ENCODE measurements at places on chromosomes 3 and 15.

DNA sequence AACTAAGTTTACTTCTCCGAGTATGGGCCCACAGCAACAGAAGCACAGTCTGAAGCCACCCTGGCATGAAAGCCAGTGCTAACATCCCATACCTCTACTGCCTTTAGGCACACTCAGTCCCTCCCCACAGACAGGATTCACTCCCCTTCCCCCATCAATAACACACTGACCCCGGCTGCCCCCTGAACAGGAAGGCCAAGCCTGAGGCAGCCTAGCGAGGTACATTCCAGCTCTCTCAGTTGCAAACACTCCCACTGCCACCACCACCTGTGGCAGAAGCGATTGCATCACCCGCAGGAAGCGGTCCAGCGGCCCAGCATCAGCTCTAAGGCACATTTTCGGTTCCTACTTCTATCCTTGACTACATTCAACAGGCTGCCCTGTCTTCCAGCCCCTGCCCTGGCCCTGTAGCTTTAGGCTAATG lies 7.0 kb upstream of the BMF start:
- DNase-seq, result no peak

DNA sequence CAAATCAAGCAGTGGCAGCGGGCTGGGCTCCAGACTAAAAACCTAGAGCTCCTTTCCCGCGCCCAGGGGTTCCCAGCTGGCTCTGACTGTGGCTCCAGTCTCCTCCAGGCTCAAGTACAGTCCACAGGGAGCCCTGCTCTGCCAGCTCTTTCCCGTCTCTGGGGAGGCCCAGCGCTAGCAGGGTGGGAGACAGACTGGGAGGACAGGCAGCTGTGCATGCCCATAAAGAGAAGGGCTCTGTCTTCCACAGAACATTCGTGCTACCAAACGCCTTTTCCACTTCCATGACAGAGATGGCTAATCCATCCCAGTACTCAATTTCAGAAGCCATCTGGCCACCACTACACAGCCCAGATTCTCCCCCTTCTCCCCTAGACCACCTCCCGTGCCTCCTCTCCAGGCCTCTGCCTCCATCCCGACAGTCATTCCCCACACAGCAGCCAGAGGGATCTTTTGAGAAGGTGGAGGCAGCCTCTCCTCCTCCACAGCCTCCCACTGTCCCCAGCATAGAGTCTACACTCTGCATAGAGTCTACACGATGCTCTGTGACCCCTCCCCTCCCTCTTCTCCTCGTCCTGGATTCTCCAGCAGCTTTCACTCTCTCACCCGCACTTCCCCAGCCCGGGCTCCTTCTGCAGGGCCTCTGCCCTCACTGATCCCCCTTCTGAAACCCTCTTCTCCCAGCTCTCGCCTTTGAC lies 6.8 kb upstream of the DUSP7 start:
- DNase-seq, result no peak

DNA sequence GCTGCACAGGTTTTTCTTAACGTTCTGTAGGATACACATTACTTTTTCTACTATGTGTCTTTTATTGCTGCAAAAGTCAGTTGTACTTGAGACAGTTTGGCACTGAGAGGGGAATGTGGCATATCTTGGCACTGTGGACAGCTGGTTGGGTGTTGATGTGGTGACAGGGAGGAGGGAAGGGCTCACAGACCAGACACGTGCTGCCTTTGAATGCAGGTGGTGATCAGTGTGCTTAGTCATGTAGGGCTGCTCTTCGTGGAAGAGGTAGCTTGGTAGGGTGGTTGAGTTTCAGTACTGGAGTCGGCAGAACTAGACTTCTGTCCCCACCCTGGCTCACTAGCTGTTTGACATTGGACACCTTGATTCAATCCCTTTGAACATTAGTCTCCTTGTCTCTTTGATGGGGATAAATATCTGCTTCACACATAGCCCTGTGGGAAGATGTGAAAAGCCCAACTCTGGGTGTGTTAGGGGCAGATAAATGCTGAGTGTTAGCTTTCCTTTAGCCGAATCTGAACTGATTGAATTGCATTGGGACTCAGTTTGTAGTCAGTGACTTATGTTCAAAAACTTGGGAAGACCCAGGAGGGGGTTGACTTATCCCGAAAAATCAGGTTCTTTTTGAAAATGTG lies 108.4 kb downstream of the PTPRG start:
- no peak for DNase-seq

DNA sequence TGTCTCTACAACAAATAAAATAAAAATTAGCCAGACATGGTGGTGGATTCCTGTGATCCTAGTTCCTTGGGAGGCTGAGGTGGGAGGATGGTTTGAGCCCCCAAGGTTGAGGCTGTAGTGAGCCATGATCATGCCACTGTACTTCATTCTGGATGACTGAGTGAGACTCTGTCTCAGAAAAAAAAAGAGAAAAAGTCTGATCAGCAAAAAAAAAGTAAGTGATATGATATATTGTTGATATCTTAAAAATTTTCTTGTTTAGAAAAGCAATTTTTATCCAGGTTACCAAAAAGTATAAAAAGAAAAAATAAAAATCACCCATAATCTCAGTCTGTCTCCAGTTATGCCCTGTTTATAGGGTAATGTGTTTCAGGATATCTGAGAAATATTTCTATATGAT lies 251.4 kb downstream of the OTOL1 start:
- no peak for DNase-seq

GRCh38 chr3:133996996-133997395 lies 32.7 kb downstream of the SLCO2A1 start:
- no peak for DNase-seq

GRCh38 chr15:47786371-47786770 lies 69.1 kb downstream of the SEMA6D start:
- DNase-seq, result no peak

DNA sequence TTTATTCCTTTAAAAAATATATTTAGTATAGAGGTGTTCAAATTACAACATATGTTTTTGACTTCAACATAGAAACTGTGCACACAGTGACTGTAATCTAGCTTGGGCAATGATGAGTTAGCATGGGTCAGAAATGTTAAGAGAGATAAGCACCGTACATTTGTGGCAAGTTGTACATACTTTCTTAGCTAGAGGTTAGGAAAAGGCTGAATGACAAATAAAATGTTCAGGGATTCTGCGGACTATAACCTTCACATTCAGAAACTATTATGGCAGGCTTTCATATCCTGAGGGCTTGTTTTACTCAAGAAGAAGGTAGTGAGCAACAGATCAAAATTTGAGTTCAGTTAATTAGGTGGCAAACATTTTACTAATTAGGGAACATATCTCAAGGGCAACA lies 379.7 kb upstream of the EPHA6 start:
- DNase-seq, result no peak

DNA sequence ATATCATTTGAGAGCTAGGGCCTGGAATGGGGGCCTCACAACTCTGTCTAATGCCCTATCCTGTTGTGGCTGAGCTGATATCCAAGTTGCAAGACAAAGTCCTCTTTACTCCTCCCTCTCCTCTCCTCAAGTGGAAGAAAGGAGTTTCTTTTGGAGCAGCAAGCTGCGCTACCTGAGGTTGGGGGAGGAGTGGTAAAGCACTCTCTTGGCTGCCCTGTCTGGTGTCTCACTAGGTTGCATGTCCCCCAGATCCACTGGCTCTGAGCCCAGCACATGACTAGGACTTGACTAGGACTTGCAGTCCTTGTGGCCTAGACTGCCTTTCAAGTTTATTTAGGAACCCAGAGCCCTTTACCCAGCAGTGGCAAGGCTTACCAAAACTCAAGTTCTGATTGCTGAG lies 141.1 kb upstream of the SETMAR start:
- DNase-seq, result no peak

DNA sequence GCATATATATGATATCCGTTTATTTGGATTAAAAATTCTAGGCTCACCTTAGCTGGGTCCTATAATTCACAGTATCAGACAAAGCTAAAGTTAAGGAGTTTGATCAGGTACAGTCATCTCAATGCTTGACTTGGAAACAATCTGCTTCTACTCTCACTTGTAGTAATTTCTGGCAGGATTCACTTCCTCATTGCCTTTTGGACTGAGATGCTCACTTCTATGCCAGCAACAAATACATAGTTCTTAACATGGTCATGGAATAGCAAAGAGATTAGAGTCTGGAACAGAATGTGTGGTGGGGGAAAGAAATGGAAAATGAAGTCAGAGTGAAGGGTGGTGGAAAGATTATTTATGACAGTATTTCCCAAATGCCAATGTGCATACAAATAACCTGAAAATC lies 693.6 kb downstream of the CADM2 start:
- no peak for DNase-seq

DNA sequence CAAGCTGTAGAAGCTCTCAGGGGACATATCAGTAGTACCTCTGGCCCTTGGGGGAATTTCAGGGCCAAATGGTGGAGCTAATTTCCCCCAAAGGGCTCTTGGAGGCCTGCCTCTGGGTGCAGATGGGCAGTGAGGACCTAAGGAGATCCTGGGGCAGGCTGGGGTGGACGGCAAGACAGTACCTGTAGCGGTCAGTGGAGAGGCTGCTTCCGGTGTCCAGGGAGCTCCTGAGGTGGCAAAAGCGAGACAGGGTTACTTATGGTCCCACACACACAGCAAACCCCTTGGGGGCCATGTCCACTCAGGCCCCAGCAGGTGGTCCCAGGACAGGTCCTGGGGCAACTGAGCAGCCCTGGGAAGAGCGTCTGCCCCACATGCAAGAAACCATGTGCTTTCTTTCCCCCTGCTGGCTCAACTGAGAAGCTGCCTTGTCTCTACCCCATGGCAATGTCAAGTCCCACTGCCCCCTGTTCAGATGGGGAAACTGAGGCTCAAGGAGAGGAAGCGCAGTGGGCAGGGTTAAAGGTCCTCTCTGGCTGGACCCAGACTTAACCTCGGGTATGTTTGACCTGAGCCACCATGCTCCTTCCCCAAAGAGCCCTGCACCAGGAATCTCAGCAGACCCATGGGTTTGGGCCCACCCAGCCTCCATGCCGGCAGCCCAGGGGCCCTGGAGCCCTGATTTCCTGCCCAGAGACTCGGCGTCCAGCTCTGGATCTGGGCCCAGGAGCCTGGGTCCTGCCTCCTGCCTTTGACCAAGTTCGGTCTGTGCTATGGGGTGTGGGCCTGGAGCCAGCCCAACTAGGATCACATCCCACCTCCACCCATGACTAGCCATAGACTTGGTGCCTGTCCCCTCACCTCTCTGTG lies 25.7 kb downstream of the IQSEC1 start:
- DNase-seq, result no peak

- DNase-seq, result peak; percentile 91
Observed at GRCh38 chr3:122382888-122383666, at the start of gene MIX23. MIX23 (minus strand) TSS chr3:122383231; CDS start chr3:122383224, 7 bp downstream.

DNA sequence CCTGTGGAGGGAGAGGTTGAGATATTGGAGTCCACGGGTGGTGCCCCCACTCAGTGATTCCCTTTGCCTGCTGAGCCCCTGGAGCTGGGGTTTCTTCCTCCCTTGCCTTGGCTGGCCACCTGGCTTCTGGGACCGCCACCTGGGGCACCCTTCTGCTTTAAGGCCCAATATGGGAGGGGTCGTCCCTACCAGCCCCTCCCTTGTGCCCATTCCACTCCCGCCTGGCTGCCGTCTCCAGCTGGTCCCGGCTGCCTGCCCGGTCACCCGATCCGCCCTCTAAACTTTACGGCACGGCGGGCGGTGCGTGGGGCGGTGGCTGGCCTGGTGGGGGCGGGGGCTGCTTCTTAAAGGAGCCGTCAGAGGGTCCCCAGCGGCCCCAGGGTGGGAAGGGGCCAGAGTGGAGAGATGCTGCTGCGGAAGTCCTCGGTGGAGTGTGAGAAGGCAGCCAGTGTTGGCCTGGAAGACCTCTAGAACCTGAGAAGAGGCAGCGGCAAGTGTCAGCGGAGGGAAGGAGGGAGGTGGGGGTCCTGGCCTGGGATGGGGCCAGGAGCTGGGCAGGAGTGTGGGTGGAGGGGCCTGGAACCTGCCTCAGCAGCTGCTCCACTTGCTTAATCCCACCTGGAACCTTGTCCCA lies 1.6 kb upstream of the SEMA3B start:
- peak; percentile 53 for DNase-seq

- no peak for DNase-seq
Observed at GRCh38 chr15:31359702-31360111, 33.1 kb downstream of the KLF13 start.

DNA sequence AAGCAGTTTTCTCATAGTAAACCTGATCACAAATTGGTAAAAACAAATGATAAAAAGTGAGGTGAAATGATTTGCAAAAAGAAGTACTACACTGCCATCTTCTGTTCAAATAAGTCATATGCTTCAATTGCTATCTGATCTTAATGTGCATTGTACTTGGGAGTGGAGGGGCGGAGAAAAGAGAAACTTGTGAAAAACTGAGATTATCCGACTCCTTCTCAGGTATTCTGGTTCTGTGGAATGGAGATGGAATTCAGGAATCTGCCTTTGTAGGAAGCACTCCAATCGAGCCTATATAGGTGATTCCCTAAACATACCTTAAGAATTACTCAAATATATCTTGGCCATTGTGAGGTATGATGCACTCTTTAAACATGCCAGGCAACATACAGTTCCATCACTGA lies 180.6 kb downstream of the CHL1 start:
- no peak for DNase-seq

DNA sequence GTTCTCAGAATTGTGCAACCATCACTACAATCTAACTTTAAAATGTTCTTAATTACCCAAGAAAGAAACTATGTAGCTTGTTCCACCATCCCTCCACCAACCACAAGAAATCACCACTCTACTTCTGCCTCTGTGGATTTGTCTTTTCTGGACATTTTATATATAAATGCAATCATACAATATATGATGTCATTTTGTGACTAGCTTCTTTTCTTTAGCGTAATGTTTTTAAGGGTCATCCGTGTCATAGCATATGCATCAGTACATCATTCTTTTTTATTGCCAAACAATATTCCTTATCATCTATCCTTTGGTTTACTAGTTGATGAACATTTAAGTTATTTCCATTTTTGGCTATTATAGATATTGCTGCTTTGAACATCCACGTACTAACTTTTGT lies 5.8 kb downstream of the ROBO2 start:
- no peak for DNase-seq

DNA sequence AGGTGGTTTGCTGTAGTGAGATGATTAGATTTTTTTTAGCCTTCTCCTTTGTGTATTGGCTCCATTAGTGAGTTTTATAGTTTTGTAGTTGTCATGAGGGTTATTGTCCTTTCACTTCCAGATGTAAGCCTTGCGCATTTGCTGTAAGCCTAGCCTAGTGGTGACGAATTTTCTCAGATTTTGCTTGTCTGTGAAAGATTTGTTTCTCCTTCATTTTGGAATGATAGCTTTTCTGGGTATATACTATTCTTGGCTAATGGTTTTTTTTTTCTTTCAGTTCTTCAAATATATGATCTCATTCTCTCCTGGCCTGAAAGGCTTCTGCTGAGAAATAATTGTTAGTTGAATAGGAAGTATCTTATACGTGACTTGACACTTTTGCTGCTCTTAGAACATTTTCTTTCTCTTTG lies 166.5 kb upstream of the THRB start:
- no peak for DNase-seq

Data from AG08395 (cell line).